Coronary artery (tissue), 2 donors: ENCODE measurements at places on chromosomes 7 and 10.

DNA sequence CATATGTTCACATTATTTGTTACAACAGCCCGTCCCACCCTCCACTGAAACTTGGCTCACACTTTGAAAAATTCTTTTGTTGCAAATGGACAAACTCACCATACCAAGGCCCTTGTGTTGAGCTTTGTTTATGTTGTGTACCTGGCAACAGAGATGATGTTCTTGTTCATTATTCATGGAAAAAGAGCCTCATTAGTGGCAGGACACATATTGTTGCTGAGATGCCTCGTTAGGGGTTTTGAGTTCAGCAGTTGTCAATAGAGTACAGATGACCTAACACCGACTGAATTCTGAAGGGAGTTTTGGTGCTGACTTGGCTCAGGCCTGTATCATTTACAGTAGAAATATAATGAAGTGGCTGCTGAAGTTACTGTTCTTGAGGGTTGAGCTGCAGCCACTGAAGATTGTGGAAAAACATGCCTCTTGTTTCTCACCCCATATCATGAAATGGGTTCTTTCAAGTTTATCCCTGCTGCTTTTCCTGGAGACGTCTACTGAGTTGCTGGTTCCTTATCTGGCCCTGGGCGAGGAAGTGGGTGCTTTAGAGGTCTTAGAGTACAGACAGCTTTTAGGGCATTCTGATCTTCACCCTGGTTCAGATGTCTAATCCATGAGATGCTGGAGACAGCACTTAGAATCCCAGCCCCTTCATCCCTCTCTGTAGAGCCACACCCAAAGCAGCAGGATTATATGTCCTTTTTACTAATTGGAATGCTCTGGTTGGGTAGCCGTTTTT is 149.7 kb downstream of the WNT2 start:
- no peak for DNase-seq

- no peak for DNase-seq
Measured at GRCh38 chr10:58586282-58587245, 73.9 kb downstream of the BICC1 start.

- DNase-seq, result peak; percentile 70
Measured at GRCh38 chr7:2166625-2167280, 66.0 kb downstream of the MAD1L1 start.

GRCh38 chr10:79561257-79561656 is 1.1 kb upstream of the SFTPA2 start:
- DNase-seq, result no peak

- DNase-seq, result no peak
Measured at GRCh38 chr10:49228677-49229076, 40.5 kb upstream of the TMEM273 start.

GRCh38 chr7:1366801-1367405 is 92.4 kb downstream of the MICALL2 start:
- no peak for DNase-seq

- no peak for DNase-seq
Measured at GRCh38 chr10:43683451-43684291, 35.0 kb upstream of the ZNF32 start.

DNA sequence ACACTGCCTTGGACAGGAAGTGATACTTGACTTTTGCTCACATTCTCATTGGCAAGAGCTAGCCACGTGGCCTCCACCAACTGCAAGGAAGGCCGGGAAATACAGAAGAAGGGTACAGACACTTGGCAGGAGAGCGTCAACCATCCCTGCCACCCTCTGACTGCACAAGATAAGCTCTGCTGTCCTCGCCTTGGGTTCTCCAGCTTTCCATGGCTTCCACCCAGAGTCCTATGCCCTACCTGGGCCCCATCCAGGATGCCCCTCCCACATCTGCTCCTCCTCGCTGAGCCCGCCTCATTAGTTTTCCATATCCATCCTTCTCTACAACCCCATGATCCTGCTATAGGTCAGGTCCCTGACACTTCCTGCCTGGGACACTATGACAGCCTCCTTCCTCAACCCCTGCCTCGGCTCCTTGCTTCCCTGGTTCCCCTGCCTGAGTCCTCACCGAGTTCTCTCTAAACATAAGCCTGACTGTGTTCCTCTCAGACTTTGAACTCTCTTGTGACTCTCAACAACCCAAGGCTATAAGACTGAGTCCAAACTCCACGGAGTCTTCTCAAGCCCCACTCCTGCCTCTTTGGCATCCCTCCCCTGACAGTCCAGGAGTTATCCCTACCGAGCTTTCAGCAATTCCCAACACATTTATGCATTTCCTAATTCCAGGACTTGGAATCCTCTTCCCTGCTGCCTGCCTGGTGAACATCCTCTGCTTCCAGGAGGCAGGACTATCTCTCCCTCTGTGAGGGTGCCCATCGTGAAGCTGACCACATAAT is 23.2 kb upstream of the GDF10 start:
- DNase-seq, result no peak
